ENCODE measurements at places on chromosomes 2 and 18.

DNA sequence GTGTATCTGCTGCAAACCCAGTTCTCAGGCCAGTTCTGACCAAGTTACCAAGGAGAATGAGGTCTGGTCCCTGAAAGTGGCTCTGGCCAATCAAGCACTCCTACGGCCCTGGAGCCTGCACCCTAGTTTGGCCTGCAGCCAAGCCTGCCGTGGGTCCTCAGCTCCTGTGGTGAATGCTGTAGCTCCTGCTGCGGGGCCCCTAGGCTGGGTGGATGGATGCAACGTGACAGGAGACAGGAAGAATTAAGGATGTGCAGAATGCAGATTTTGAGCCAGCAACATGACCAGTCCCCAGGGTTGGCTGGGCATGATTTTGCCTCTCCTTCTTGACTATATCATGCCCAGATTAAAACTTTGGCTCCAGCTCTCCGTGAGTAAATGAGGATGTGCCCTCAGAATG, 97.2 kb downstream of the SMAD7 start:
- no peak for DNase-seq

DNA sequence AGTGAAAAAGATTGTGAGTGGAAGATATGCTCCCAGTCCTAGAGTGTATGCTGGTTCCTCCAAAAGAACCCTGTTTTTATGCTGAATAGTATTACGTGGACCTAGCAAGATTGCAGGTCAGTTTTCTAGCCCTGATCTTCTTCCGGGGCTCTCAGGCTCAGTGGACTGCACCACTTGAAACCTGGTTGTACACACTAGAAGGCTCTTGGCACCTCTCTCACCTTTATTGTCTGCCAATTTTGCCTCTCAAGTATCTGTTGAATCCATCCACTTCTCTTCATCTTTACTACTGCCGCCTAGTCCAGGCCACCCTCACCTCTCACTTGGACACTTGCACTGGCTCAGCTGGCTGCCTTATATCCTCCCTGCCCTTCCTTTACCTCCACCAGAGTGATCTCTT, 16.8 kb downstream of the TTC39C start:
- DNase-seq = no peak

DNA sequence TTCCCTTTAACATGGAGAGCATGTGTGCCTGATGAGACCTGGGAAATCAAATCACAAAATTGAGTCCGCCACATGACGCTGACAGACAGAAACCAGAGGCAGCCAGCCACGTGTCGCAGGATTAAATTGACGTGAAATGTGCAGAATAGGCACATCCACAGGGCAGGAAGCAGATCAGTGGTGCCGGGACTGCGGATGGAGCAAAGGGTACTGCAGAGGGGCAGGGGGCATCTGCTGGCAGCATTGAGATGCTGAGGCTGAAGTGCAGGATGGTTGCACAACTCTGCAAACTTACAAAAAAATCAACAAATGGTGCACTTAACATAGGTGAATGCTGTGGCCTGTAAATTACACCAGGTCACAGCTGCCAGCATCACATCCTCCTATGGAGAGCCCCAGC, 48.2 kb upstream of the TUBA3E start:
- DNase-seq = no peak

- no peak for DNase-seq
Observed at GRCh38 chr2:49933711-49934110, 779.4 kb upstream of the FSHR start.

GRCh38 chr2:127943186-127943585, 57.4 kb upstream of the AMMECR1L start:
- no peak for DNase-seq

DNA sequence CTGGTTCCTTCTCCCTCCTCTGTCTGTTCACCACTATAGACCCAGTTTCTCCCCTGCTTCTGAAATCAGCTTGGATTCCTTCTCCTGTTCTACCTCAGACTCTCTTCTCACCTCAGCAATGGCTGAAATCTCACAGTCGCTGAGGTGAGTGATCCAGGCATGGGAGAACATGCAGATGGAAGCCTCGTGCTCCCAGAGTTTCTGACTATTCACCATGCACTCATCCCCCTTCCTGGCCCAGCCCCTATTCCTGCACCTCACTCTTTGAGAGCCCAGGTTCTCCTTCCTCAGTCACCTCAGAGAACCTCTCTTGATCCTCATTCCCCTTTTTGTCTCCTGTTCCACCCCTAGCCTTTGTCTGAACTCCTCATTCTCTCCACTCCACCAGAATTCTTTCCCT, 78.5 kb downstream of the SPTBN1 start:
- DNase-seq = no peak

DNA sequence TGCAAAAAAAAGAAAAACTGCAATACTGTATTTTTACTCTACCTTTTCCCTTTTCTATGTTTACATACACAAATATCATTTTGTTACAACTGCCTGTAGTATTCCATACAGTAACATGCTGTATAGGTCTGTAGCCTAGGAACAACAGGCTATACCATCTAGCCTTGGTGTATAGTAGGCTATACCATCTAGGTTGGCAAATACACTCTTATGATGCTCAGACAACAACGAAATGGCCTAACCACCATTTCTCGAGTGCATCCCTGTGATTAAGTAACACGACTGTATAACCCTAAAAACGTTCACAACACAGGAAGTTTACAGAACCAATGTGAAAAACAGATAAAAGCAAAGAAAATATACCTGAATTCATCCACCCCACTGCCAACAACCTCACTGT, 64.0 kb downstream of the MEMO1 start:
- DNase-seq = no peak

DNA sequence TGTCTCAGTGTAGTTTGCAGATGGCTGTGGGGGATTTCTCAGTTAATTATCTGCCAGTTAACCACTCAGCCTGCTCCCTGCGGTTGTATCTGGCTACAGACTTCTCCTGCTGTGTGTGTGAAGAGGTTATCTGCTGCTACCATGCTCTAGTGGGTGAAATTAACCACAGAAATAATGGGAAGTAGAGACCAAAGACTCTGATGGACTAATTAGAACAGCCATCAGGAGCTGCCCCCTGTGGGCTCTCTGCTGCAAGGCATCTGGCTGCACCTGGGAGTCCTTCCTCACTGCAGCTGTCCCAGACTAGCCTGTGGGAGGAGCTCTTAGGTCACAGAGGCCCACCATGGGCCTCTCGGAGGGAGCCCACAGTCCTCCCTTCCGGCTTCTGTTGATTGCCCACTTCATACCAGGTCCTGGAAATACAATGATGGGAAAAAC, 66.6 kb downstream of the CTIF start:
- no peak for DNase-seq

- DNase-seq = no peak
Observed at GRCh38 chr2:223729781-223730180, 107.6 kb downstream of the AP1S3 start.

- DNase-seq = no peak
Observed at GRCh38 chr2:111919365-111919764, 21.0 kb downstream of the MERTK start.

- no peak for DNase-seq
Observed at GRCh38 chr2:226712941-226713340, 86.7 kb downstream of the IRS1 start.

GRCh38 chr18:57801325-57801724, 1.8 kb downstream of the ATP8B1 start:
- DNase-seq = no peak

DNA sequence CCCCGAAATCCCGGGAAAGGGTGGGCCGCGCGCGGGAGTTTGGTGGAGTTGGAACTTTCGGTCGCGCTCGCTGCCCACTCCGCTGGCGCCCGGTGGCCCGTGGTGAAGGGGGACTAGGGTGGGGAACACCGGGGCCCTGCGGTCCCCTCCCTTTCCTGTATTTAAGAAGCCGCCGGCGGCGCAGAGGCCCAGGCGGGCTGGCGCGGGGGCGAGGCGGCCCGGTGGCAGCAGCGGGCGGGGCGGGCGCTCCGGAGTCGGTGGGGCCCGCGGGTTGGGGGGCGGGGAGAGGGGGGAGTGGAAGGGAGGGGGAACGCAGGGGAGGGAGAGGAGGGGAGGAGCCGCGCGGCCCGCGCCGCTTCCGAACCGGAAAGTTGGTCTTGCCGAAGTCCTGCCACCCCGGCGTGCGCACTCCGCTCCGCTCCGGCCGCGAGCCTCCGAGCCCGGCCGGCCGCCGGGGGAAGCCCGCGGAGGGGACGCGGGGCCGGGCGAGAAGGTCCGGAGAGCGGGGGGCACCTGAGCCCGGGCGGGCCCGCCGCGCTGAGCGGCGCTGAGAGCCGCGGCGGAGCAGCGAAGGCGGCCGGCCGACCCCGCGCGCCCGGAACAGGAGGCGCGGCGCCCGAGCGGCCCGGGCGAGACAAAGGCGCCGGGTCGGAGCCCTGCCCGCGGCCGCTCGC, 425 bp upstream of the SALL3 start:
- DNase-seq = no peak

GRCh38 chr2:8657423-8658062, 24.3 kb upstream of the ID2 start:
- no peak for DNase-seq

DNA sequence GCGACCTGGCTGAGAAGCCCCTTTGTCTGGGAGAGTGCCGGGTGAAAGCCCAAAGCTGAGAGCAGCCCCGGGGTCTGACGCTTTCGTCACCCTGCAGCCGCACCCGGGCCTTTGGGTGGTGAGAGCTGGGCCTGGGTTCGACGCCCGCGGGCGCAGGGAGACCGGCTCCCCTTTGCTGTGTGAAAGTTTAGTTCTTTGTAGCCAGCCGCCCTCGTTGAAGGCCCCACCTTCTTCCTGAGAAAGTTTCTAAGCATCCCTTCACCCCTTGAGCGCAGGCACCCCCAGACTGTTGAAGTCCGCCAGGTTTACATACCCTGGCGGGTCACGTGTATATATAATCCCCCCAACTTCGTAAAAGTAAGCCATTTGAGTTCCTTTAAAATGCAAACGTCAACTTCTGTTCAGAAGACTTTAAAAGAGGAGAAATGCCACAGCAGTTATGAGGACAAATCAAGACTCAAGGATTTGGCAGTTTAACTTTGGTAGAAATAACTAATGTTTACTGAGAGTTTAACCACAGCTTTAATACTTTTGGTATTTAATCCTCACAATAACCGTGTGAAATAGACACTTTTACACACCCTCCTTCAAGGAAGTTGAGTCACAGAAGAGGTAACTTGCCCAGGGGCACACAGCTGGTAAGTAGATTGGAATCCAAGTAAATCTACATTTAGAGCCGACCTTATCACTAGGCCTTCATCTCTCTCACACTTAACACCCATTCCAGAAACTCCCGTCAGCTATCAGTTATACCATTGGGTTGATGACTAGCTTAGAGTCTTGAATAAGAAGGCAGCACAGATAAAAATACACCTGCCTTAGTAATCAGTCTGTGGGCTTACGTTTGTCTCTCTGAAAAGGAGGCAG, 1.1 kb upstream of the MBOAT2 start:
- no peak for DNase-seq

- no peak for DNase-seq
Observed at GRCh38 chr2:70927641-70928040, 8.1 kb upstream of the ATP6V1B1 start.

DNA sequence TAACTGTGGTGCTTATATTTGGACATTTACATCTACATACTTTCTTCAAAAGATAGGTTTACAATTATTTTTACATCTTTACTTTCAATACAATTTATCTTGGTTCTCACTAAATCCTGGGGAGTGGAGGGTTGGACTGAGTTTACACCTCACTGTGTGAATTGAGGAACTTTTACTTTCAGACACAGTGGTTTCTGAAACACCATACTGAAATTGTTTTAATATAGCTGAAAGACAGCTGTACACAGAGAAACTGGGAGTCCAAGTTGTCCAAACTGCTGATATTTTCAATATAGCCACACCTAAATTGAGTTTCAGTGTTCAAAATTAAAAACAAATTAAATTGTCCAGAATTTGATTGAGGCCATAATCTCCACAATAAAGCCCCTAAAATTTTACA, 16.8 kb downstream of the KCNH7 start:
- no peak for DNase-seq

- no peak for DNase-seq
Observed at GRCh38 chr2:160209516-160209856, 9.4 kb upstream of the ITGB6 start.

GRCh38 chr18:78687736-78688135, 291.9 kb upstream of the SALL3 start:
- no peak for DNase-seq

DNA sequence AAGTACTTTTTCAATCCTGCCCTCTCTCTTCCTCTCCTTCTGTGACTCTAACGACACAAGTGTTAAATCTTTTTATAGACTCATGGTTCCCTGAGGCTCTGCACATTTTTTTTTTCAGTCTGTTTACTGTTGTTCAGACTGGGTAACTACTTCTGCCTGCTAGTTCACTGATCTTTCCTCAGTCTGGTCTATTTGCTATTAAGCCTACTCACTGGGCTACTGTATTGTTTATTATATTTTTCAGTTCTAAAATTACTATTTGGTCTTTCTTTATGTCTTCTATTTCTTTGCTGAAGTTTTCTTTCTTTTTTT, 21.3 kb downstream of the PPP3R1 start:
- no peak for DNase-seq

- no peak for DNase-seq
Observed at GRCh38 chr2:240836781-240837467, 16.9 kb upstream of the KIF1A start.

- DNase-seq = no peak
Observed at GRCh38 chr2:168157926-168158325, 89.5 kb downstream of the STK39 start.

- DNase-seq = no peak
Observed at GRCh38 chr2:190173392-190173791, 110.9 kb upstream of the MSTN start.

- DNase-seq = no peak
Observed at GRCh38 chr18:56508370-56509036, 129.9 kb downstream of the TXNL1 start.
